ENCODE measurements at places on chromosomes 7 and 10. TPM values are rescaled to one million over a fixed set of nuclear protein-coding genes. Genes with fewer than 3 reads are reported as not detected.

The GPR15LG gene
- not detected for total RNA-seq

The GHRHR gene
- total RNA-seq, result 2.8 TPM

The PTPRN2 gene
- total RNA-seq, result 84.9 TPM

The FAM13C gene
- total RNA-seq, result 44.3 TPM

The OPN4 gene
- not detected for total RNA-seq

The ZNF853 gene
- 28.8 TPM for total RNA-seq

The AZGP1 gene
- total RNA-seq, result not detected

The JAZF1 gene
- total RNA-seq, result 58.6 TPM

The LBX1 gene
- total RNA-seq, result not detected

The PPA1 gene
- 207 TPM for total RNA-seq

The RBP4 gene
- total RNA-seq, result 6.7 TPM

The UPK3B gene
- total RNA-seq, result 0.23 TPM

The KEL gene
- 2.5 TPM for total RNA-seq

Data from diencephalon (tissue), 1 donor.